ENCODE measurements at places on chromosomes 7 and 10.

DNA sequence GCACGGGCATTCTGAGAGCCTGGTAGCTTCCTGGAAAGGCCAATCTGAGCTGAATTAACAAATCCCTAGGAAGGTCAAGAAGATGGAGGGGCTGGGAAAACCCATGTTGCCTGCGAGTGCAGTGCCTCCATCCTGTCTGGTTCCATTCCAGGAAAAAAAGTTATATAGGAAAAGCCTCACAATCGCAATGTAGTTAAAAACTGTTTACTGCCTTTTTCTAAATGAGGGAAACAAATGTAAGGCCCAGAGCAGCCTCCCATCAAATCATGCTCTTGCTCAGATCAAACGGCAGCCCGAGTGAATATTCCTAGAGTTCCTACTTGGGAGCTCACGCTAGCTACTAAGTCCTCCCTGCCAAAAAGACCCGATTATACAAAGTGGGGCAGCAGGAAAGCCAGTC is 179.9 kb downstream of the KCNMA1 start:
- DNase-seq = no peak

DNA sequence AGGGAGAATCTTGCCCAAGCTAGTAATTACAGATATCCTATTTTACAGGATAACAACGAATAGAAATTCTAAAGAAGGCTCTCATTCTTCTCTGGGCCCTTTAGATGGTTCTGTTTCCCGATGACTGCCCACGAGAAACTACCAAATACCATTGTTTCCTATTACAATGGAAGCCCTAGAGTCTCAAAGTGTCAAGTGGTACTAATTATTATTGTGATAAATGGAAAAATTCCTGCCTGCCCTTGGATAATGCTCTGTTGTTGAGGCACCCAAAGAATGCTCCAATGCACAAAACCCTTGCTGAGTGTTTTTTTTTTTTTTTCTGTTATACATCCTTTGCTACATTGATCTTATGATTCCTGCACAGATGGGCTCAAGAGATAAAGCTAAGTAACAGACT is 504.5 kb downstream of the XPNPEP1 start:
- no peak for DNase-seq

DNA sequence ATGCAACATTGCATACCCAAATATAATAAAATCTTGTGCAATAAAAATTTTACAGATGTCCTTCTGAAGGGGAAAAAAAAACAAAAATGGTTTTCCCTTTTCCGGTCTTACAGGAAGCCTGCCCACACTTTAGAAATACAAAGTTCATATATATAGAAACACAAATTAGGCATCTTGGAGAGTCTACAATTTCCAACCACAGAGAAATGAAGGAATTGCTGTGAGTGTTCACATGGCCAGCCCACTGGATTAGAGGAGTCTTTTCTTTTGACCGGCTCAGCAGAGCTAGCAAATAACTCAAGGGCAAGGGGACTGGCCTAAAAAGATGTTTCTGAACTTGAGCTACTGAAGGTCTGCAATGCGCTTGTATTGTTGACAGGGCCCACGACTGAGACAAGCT is 92.4 kb downstream of the GLI3 start:
- peak; percentile 41 for DNase-seq

- DNase-seq = no peak
Observed at GRCh38 chr10:21976280-21976679, 27.2 kb downstream of the DNAJC1 start.

- no peak for DNase-seq
Observed at GRCh38 chr10:110420401-110421193, 77.1 kb upstream of the DUSP5 start.

GRCh38 chr10:132889556-132889955 is 52.8 kb downstream of the CFAP46 start:
- DNase-seq = no peak

DNA sequence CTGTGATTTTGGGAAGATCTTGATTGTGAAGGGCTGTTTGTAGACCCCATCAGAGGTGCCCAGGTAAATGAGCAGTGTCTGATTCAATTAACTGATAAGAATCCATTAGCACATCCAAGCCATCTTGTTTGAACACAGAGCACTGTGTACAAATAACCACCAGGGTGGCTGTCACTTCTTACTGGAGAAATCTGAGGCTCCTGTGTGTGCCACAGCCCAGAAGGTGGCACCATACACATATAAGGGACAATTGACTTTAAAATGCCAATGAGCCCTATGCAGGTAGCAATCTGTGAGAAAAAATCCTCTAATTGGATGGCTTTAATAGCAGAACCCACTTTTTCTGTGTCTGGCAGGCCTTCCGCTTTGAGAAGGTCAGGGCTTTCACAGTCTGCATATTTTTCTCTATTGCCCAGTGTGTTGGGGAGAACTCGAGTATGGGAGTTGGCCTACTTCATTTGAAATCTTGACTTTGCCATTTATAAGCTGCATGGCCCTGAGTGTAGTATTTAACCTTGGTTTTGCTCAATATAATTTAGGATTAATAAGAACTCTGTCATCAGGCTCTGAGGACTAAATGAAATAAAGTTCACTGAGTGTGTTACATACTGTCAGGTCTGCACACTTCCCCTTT is 517.4 kb downstream of the CCSER2 start:
- DNase-seq = peak; percentile 29

- no peak for DNase-seq
Observed at GRCh38 chr7:139109983-139110411, 477 bp upstream of the ZC3HAV1 start.

All from right hindlimb (tissue), 1 donor.